Caki2 (cell line): ENCODE measurements at places on chromosomes 2 and 18. TPM values are rescaled to one million over a fixed set of nuclear protein-coding genes. Genes with fewer than 3 reads are reported as not detected.
A peak's percentile ranks its signal among the peaks of the same experiment; 100 is the strongest.

GRCh38 chr18:76494231-76495005 is 624 bp downstream of the ZNF516 start:
- DNase-seq, result no peak

CCBE1 gene
- 0.17 TPM in 1 of 2 replicates, not detected in the other for total RNA-seq

HOXD13 gene
- not detected in 2 replicates for total RNA-seq

GTF2A1L gene
- not detected in 2 replicates for total RNA-seq

B4GALT6 gene
- total RNA-seq, result 0.78 and 1.0 TPM in 2 replicates

DNA sequence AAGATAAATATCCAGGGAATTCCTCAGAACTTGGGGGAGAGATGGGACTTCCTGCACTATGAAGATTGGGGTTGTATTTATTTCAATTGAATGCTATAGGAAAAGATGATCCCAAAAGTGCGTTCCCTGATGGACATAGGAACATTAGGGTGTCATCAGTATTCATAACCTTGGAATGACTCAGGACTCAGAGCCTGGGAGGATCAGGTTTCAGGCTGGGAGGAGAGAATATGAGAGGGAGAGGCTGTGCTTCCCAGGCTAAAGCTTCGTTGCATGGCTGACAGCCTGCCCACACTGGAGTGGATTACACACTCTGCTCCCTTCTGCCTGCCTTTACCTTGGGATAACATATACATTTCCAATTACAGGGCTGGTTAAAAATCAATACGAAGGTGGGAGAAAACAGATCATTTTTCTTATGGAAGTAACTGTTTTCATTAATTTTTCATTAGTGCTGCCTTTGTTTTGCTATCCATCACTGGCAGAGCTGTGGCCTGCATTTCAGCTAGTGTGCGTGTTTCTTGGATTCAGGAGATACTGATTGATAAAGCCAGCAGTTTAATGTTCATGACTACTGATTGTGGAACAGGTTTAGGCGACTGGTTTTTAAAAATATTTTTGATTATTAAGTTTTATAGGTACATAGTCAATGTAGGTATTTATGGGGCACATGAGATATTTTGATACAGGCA is 118.7 kb downstream of the KCTD1 start:
- peak; percentile 57 for DNase-seq

PSMD14 gene
- 94.7 and 195 TPM in 2 replicates for total RNA-seq

LOXHD1 gene
- not detected in 2 replicates for total RNA-seq

GRCh38 chr18:78891185-78891762 is 88.3 kb upstream of the SALL3 start:
- DNase-seq, result no peak

GRCh38 chr18:41042866-41043265 is 912.2 kb upstream of the PIK3C3 start:
- no peak for DNase-seq

DNA sequence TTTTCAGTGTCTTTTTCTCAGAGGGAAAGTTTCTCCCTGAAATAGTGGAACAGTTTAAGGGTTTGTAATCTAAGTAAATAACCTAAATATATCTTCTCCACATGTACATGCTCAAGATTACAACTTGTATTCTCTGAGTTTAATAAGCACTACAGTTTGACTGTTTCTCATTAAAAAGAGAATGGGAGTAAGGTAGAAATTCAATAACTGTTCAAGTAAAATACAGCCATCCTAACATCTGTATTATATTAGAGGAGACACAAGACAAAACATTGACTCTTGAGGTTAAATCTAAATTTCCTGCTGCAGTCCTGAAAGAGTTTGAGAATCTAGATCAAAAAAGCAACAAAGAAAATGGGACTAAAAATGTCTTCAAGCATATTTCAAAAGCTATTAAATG is 73.0 kb upstream of the ZNF397 start:
- no peak for DNase-seq

DNA sequence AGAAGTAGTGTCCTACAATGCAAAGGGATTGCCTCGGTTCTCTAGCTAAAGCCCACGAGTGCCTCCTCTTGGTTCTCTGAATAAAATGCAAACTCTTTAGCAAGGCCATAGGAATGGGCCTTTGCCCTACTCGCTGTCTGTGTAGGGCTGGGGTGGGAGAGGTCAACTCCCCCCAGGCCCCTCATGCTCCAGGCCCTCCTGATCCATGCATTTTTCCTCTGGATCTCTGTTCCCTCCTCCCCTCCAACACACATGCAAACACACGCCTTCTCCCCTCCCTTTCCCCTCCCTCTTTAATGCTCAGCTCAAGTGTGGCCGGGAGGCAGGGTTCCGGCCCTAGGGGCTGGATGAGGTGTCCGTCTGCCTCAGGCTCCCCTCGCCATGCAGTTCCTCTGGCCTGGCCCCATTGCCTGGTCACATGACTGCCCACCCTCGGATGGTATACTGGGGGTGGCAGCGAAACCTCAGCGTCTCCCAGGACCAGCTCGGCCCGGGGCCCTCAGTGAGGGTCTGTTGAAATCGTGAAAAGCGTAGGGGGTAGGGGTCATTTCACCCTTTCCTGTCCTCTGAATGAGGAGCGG is 14.9 kb upstream of the KLF11 start:
- DNase-seq, result no peak

DNA sequence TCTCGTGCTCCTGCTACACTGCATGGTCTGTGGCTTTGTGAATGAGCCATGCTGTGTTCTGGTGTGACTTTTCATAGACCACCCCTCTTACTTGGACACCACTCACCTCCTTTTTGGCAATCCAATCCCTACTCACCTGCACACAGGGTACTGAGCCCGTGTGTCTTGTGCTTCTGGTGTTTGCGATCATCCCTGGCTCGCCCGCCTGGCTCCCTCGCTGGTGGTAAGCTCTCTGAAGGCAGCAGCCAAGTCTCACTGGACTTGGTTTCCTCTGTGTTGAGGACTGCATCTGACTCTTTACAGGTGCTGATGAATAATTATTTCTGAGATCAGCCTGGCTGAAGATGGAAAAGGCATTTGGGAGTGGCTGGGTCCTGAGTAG is 276.8 kb downstream of the TSN start:
- DNase-seq, result no peak

- no peak for DNase-seq
Observed at GRCh38 chr2:230909841-230910545, 15.0 kb downstream of the GPR55 start.

DNA sequence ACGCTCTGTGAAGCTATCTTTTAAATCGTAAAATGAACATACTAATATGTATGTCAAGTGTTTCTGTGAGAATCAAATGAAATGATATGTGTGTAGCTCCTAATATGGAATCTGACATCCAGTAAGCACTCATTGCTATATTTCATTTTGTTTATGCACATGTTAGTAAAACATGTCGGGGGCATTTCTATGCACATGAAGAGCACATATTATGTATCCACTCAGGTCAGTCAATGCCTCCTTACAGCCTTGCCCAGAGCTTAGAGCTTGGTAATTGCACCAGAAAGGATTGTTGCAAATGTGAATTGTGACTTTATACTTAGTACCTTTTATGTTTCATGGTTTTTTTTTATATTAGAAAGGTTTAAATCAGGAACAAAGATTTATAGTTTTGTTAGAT is 463.7 kb upstream of the HNMT start:
- no peak for DNase-seq

HOXD3 gene
- 4.8 and 7.5 TPM in 2 replicates for total RNA-seq

LINC00305 gene
- total RNA-seq, result not detected in 2 replicates

GRCh38 chr2:70826696-70827350 is 6.4 kb upstream of the CLEC4F start:
- DNase-seq, result no peak

DNA sequence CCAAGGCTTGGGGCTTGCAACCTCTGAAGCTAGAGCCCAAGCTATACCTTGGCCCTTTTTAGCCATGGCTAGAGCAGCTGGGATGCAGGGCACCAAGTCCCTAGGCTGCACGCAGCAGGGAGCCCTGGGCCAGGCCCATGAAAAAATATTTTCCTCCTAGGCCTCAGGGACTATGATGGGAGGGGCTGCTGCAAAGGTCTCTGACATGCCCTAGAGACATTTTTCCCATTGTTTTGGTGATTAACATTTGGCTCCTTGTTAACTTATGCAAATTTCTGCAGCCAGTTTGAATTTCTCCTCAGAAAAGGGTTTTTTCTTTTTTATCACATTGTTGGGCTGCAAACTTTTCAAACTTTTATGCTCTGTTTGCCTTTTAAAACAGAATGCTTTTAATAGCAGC is 56.9 kb upstream of the LHCGR start:
- no peak for DNase-seq

DNA sequence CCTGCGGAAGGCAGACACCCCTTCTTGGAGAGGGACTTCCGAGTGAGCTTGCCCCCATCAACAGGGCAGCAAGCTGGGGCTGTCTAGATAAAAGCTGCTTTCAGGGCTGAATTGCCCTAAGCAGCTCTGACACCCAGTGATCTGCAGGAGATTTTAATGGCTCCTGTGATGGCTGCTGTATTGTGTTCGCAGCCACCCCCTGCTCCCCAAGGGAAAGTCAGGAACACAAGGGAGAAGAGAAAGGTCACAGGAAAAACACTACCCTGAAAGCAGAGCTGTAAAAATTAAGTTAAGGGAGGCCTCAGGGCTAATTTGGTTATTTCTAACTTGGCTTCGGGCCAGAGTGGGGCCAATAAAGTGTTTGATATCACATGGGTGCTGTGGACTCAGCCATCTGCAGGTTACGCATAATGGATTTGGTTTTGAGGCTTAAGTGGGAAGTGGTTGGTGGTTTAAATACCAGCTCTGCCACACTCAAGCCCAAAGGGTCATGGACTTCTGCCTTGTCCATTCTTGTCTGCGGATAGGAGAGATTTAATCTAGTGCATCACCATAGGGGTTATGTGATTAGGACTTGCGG is 147.6 kb downstream of the CLIP4 start:
- DNase-seq, result no peak

DNA sequence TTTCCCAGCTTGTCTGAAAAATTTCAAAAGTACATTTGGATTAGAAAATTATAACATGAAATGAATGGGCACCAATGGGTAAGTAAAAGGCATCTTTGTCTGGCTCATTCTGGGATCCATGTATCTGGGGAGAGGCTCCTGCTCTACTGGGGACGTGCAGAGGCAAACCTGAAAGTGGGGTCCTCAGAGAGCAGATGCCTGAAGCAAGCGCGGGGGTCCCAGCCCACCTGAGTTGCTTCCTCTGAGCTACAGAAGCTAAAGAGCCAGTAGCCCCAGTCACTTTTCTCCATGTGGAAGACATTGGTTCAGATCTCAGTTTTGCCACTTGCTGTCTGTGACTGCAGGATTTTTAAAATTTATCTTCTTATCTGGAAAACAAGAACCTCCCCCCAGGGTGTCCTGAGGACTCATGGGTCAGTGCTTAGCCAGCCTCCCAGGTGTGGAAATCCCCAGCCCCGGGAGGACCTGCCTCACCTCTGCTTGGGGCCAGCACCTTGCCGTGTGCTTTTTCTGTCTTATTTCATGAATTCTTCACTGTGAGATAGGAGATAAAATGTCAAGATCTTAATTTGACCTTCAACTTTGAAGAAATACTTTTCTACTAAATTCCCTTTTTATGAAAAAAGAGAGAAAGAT is 25.1 kb upstream of the ODC1 start:
- no peak for DNase-seq

- no peak for DNase-seq
Observed at GRCh38 chr2:180717588-180717987, 262.8 kb upstream of the UBE2E3 start.

GRCh38 chr2:135998879-135999278 is 13.5 kb upstream of the DARS1 start:
- DNase-seq, result no peak

DNA sequence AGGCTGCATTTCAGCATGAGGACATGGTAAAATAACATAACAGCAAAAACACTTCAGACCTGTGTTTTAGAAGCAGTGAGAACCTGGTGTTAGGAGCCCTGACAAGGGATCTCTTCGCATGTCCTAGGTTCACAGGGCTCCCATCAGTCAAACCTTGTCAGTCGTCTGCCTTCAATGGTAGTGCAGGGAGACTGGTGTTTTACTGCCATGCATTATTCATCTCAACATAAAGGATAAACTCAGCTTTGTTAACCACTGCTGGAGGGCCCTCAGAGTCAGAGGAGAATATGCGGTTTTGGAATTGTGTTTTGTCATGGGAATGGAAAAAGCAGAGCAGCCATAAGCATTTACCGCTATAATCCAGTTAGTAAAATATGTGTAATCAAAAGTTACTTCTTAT is 275.9 kb upstream of the GCFC2 start:
- DNase-seq, result no peak

DNA sequence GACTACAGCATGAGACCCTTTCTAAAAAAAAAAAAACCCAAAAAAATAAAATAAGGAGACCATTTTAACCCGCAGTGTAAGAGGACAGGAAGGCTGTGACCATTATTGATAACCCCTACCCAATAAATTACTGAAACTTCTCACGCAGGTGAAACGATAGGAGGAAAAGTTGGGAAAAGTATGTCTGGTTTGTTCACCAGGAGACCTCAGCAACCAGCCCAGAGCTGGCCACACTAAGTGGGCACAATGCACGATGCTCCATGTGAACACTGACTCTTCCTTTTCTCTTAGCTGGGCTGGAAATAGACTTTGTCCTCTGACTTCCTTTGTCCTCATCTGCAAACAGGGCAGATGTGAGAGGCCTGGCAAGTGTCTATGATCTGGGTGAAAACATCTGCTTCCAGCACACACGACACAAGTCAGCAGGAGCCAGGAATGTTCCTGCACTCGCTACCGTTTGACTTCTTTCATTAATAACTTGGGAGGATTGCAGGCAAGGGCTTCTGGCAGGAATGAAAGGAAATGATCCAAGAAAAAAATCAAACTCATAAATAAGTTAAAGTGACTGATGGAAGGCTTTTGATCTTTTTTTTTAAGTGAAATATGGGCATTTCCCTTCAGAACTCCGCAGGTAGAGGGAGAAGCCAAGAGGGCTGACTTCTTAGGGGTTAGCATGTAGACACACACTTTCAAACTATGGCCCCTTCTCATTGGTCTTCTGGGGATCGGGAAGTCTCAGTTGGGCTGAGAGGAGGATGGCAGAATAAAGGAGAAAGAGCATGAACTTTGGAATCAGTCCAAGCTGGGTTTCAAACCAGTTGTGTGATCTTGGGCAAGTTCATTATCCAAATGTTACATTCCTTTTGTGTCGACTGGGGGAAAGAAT is 137.4 kb upstream of the MYCN start:
- DNase-seq, result no peak

- no peak for DNase-seq
Observed at GRCh38 chr2:99617811-99618210, 128.0 kb upstream of the REV1 start.

DNA sequence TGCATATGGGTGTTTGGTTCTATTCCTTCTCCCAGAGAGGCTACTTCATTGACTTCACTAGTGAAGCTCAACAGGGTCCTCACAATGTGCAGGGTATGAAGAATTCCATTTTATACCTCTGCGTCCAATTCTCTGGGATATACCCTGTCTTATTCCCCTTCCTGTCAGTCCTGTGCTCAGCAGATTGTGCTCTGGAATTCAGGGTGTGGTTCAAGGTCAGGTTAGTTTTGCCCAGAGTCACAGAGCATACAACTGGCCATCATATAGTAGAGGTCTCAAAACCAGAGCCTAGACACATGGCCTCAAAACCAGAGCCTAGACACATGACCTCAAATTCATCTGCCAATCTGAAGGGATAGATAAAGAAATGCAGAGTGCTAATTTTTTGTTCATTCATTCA is 38.8 kb upstream of the VIT start:
- no peak for DNase-seq

- DNase-seq, result no peak
Observed at GRCh38 chr2:58756336-58756735, 515.2 kb upstream of the FANCL start.
